ENCODE measurements at places on chromosomes 6 and 20.

DNA sequence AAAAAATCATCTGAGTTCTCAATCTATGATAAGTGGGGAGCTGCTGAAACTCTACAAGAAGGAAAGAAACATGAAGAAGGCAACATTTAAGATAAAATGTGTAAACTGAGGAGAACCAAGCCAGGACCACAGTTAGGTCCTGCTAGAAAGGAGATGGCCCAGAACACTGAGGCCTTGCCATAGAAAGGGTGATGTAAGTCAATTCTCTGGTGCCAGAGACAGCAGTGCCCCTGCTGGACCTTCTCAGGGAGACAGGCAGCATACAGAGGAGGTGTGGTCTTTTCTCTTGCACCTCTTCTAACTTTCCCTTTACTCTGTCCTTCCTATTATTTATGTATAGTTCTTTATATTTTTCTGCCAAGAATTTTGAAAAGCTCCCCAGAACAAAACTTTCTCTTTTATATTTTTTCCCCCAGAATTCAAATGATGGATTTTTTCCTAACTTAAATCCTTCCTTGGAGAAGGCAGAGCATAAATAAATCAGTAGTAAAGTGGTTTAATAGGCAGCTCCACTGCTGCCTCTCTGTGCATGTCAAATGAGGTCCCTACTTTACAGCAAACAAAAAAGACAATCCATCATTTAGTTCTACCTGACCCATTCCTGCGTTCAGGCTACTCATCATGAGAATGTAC lies 9.0 kb downstream of the UQCC2 start:
- no peak for DNase-seq

- no peak for DNase-seq
These were observed 18.1 kb downstream of the TOP1 start for GRCh38 chr20:41046716-41047115.

GRCh38 chr6:90764001-90764400 lies 177.1 kb upstream of the MAP3K7 start:
- DNase-seq: no peak

DNA sequence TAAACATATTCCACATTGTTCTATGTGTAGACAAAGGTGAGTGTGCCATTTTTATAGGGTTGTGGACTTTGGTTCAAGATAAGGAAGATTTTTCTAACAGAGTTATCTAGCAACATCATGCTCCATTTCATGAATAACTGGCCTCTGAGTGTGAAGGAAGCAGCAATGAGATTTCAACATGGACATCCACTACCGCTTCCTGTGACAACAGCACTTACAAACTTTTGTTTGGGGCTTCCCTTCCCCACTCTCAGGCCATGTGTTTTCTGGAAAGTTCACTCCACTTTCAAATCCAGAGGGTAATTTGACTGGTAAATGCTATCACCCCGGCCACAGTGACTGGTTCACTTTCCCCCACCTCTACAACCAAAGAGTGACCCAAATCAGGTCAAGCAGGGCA lies 38.1 kb upstream of the PROKR2 start:
- DNase-seq: no peak

DNA sequence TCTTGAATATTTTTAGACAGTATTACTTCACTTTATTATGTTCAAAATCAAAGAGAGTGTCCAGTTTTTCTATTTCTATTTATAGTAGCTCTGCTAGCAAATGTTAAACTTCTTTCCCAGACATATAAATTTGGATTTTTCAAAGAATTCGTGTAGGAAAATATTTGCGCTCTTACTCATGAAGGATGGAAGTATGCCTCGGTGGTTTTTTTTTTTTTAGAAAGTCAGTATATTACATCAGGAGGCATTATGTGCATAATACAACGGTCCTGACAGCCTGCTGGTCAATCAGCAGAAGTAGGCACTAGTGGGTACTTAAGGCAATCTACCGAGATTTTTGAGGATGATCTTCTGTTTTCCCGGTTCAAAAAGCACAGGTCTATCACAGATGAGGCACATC lies 249.3 kb downstream of the TBX18 start:
- no peak for DNase-seq

DNA sequence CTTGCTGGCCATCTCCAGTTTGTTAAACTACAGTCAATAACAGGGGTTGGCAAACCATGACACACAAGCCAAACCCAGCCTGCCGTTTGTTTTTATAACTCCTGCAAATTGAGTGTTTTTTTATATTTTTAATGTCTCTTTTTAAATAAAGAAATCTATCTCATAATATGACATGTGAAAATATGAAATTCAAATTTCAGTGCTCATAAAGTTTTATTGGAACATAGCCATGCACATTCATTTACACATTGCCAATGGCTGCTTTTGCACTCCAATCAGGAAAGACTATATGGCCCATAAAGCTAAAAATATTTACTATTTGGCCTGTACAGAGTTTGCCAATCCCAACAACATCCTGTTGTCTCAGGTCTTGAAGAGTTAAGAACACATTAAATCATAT lies 129.0 kb upstream of the SRSF6 start:
- no peak for DNase-seq

- DNase-seq: peak; percentile 7
These were observed 49.4 kb upstream of the ARMC2 start for GRCh38 chr6:108798670-108799353.

DNA sequence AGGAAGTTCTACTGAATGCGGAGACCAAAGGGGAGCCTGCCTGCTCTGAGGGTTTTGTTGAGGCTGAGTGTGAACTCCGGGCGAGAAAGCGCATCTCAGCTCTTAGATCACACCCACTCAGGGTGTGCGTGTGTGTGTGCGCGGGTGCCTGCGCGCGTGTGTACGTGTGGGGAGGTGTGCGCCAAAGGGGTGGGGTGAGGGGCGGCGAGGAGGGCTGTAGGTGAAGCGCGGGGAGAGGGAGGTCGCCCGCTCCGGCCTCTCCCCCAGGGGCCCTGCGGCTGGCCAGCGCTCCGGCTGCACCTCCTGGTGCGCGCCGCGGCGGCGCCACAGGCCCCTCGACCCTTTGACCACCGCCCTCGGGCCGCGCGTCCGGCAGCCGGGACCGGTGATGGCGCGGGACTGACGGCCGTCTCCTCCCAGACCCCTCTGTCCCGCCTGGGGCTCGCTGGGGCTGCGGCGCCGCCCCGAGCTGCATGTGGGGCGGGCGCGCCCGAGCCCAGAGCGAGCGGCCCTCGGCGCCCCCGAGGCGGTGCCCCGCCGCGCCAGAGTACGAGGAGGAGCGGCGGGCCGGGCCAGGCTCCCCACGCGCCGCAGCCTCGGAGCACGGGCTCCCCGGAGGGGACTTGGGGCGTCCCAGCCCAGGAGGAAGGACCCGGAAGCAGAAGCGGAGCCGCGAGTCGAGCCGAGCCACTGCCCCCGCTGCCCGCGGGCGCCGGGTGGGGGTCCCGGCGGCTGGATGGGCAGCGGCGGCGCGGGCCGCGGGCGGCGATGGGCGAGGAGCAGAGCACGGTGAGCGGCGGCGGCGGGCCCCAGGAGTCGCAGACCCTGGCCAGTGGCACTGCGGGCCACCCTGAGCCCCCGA lies at the start of gene RNF217:
RNF217 (plus strand) TSS at position 661 of the 862 bp plus-strand sequence; CDS start at position 769, 108 bp downstream.
- DNase-seq: no peak

GRCh38 chr6:17771609-17772008 lies 64.9 kb upstream of the NUP153 start:
- no peak for DNase-seq
